ENCODE measurements at places on chromosomes 7 and 10.
A peak's percentile ranks its signal among the peaks of the same experiment; 100 is the strongest.

DNA sequence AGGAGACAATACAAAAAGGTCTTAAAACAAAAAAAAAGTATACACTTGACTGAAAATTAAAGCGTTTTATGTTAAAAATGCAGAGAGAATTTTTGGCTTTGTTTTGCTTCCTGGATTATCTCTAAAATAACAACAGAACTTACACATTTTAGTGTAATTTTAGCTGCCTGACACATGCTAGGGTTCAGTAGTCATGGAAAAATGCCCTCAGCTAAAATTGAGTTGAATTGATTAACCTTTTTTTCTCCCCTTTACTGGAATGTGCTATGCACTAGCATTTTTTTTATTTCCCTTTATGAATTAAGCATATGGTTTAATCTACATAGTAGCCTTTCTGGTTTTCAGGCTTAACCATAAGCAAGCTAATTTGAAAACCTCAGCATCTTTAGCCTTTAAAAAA lies 89.9 kb downstream of the ZNF277 start:
- DNase-seq, result no peak

DNA sequence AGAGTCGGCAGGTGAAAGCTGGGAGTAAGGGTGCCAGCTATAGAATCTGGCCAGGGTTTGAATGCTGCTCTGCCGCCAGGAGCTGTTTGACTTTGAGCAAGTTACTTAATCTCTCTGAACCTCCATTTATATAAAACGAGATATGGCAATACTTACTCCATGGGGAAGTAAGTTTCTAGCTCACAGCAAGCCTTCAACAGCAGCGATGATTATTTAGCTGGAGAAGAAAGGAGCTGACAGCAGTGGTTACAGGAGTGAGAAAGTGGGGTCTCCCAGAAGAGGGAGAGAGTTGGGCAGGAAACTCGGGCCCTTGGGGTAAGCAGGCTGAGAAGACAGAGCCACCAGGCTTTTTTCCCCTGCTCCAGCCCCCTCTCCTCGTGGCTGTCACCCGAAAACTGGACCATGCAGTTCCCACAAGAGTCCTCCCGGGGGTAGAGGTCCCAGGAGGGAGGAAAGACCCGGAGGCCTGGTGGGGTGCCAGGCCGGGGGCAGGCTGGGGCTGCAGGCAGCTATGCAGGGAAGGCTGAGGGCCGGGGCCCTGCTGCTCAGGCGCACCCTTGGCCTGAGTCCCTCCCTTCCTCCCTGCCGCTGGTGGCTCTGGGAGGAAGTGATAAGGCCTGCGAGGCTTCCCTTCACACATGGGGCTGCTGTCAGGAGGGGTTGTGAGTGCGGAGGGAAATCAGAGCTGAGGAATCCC lies 3.5 kb downstream of the NOS3 start:
- no peak for DNase-seq

DNA sequence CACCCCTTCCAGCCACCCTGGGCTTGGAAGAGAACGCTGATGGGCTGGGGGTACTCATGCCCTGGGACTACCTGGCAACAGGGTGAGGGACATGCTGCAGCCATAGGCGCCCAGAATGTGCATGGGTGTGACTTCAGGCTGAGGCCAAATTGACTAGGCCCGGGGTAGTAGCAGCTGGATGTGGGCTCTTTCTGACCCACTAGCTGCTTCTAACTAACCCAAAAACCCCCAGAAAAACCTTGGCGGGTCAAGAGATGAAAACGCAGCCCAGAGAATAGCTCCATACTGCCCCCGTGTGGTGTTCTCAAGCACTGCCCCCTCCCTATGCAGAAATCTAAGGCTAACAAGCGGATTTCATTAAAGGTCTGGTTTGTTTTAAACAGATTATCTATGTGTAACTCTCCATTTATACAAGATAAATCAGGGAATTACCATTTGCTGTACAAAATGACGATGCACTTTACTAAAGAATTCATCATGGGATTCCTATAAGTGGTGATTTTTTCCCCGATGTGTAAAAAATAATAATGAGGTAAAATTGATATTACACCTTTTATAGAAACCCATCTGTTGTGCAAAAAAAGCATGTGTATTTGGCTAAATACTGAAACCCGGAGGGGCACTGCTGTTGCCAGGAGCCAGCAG lies 4.2 kb downstream of the SMARCD3 start:
- no peak for DNase-seq

DNA sequence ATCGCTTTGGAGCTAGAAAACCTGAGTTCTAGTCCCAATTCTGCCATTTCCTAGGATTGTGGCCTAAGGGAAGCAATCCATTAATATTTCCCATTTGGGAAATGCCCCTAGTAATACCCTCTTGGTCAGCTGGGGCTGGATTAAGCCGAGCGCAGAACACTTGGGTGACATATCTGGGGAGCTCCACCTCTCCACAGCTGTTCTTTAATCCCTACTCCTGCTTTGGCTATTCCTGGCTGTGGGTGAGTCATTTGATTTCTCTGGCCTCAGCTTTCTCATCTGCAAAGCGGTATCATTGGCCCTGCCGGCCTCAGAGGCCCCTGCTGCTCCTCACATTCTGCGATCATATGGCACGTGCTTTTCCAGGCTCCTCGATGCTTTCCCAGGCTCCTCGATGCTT lies 108.3 kb downstream of the BUB3 start:
- DNase-seq, result no peak

DNA sequence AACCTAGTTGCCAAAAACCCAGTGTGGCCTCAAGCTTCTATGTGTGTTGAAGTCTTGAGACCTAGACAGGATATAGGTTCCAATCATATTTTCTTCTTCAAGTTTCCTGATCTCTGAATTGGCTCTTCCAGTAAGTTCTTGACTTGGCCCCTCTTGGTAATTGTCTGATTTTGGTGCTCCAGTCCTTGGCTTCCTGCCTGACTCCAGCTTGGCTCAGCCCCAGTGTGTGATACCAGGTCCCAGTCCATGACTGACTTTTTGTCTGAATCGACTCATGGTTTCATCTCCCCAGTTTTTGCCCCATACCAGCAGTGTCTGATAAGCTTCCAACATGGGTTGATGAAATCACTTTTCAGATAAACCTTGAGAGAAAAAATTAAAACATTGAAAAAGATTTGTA lies 72.3 kb downstream of the FAS start:
- no peak for DNase-seq

- DNase-seq, result no peak
These were observed 161.5 kb downstream of the FGFR2 start for GRCh38 chr10:121436630-121437341.

GRCh38 chr10:63549810-63550209 lies 28.6 kb downstream of the REEP3 start:
- DNase-seq, result no peak

DNA sequence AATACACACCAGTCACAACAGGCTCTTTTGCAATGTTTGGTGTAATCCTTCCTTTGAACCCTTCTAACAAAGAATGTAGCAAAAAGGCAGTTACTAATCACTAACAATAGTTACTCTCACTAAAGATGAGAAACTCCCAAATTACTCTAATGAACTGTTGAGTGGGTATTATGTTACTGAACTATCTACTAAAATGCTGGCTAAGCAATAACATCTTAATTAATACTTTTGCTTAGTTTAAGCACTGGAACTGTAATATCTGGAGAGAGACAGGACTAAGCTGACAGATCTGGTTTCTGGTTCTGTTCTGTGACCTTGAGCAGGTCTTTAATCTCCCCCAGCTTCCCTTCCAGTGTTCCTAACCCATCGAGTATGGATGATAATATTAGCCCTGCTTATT lies 241.7 kb downstream of the CHCHD3 start:
- DNase-seq, result no peak

- no peak for DNase-seq
These were observed 349.8 kb downstream of the NXPH1 start for GRCh38 chr7:8783229-8783628.

DNA sequence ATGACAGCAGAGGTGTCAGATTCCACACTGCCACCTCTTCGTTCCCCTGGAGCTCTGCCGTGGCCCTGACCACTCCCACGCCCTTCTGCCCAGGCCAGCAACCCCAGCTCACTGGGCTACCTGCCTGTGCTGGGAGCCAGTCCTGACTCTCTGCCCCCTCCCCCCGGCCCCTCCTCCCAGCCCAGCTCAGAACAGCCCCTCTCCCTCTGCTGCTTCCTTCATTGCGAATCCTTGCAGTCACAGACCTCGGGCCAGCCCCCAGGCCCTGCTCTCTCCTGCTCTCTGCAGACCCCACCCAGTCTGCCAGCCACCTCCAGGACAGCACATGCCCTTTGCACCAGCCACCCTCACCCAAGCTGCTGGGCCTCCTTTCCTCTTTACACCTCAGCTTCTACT lies 60.4 kb downstream of the TCERG1L start:
- no peak for DNase-seq

DNA sequence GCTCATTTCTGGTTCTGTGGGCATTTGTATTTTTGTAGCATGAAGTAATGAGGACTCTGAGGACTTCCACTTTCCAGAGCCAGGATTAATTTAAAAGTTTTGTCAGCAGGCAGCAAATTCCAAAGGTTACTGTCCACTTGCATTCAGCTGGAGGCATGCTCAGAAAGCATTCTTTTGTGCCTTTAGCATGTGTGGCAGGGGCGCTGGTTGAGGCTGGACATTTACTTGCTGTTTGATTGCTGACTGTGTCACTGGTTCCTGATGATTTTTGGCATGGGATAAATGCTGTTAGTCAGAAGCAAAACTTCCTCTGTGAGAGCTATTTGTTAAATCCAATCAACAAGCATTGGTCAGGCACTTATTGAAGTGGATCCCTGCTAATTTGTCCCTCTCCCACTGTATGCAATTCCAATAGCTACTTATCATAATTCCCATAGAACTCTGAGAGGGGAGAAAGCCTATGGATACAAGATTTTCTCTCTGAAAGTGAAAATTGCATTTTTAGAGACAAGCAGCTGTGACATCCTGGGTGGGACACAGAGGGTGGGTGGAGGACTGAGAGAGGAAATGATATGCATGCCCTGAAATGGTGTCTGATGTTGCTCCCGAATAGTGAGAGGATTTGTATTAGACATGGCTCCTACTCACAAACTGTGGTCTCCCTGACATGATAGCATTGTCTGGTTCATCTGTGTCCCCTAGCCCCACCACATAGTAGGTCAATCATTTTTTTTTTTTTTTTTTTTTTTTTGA lies 161.2 kb upstream of the WDR11 start:
- no peak for DNase-seq

GRCh38 chr7:133053321-133053891 lies 28.5 kb downstream of the CHCHD3 start:
- no peak for DNase-seq

DNA sequence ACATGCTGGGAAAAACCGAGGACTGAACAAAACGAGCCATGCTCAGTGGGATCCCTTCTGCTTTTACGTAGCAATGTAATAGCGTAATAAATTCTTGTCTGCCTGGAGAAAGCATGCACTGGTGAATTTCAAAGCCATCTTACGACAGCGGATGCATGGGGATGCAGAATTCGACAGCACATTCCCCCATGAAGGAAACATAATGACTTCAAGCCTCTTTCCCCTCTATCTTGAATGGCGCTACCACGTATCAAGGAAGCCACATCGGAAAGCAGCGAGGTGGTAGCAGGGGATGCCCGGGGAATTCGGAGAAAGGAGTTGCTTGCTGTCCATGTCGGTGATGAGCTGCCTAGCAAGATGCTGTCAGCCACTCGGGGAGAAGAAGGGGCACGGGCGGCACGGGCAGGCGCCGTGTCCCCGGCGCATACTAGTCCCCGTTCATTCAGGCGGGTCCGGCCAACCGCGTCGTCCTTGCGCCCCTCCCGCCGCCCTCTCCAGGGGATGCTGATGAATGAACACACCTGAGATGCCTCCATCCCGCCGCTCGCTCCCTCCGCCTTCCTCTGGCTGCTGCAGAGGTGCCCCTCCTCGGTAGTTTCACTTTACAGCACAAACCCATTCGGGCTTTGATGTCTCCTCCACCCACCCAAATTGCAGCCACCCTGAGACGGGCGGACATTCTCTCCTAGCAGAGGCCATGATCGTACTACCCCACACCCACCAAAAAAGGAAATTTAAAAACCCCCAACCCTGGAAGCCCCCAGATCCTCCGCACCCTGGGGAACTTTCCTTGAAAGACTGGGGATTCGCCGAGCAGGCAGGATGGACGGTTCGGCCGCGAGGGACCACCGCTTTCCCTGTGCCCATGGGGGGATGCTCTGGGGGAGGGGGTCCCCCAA lies 644 bp downstream of the SORBS1 start:
- DNase-seq, result peak; percentile 17

- DNase-seq, result no peak
These were observed 406.1 kb upstream of the FZD8 start for GRCh38 chr10:36048236-36048635.

- no peak for DNase-seq
These were observed 777.4 kb downstream of the SORCS1 start for GRCh38 chr10:106387063-106387462.

DNA sequence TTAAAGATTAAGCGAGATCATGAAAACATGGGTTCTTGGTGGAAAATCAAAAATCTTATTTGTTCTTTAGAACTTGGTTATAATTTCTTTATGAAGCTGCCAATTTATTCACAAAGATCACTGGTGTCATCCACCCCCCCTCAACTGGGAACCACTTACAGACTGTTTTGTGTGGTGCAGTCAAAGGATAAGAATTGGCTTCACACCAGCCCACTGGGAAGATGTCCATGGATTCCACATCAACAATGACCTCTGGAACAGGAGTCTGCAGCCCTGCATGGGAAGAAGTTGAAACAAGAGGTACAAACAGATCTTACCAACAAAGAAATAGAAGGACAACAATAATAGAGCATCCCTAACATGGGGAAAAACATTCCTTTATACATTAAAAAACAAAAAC lies 205.2 kb downstream of the SFMBT2 start:
- no peak for DNase-seq

- no peak for DNase-seq
These were observed 188.6 kb downstream of the CUX1 start for GRCh38 chr7:102005933-102006480.

DNA sequence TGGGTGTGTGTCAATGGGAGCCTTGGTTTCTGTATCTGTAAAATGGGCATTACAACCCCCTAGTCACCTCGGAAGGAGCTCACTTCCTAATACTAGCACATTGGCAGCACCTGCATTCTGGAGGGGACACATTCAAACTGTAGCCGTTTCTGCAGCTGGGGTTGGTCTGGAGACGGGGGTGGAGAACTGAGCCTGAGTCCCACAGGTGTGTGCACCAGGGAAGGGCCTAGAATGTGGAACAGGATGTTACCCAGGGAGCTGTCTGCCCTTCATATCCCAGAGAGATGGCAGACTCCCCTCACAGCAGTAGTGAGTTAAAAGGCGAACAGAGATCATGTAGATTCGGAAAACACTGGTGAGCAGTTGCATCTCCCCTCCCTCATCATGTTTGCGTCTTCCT lies 272.8 kb upstream of the ZNF32 start:
- no peak for DNase-seq
